ENCODE measurements at places on chromosomes 3 and 15. TPM values are rescaled to one million over a fixed set of nuclear protein-coding genes. Genes with fewer than 3 reads are reported as not detected.

GRCh38 chr3:135516143-135516542 lies 449.4 kb upstream of the PPP2R3A start:
- H3K4me1 ChIP-seq = no peaks in the 10 kb centered on the region
- no peak for DNase-seq
- no peaks in the 10 kb centered on the region for H3K27me3 ChIP-seq
- H3K27ac ChIP-seq = no peak overlapping the region

DNA sequence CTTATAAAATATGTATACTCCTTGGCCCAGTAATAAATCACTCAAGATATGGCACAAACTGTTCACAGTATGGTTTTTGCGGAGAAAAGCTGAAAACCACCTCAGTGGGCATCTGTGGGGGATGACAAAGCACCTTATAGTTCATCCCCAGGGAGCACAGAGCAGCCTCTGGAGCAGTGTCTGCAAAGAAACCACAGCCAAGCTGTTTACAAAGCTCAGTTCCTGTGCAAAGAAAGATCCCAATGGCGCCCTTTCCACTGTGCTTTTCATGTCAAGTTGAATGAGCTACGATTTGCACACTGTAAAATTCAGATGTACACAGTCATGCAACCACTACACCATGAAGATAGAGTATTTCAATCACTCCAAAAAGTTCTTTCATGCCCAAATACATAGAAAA lies 2.5 kb upstream of the EFCC1 start:
- H3K36me3 ChIP-seq = no peaks in the 10 kb centered on the region
- no peak for DNase-seq
- peaks cover 20% of the 10 kb centered on the region for H3K4me1 ChIP-seq
- no peak overlapping the region for H3K27ac ChIP-seq

- no peaks in the 10 kb centered on the region for H3K4me1 ChIP-seq
- no peak overlapping the region for H3K27ac ChIP-seq
- H3K4me3 ChIP-seq = no peak overlapping the region
- no peaks in the 10 kb centered on the region for H3K27me3 ChIP-seq
- no peak for DNase-seq
- no peaks in the 10 kb centered on the region for H3K36me3 ChIP-seq
These were observed 92.2 kb downstream of the SV2B start for GRCh38 chr15:91192285-91192684.

DNA sequence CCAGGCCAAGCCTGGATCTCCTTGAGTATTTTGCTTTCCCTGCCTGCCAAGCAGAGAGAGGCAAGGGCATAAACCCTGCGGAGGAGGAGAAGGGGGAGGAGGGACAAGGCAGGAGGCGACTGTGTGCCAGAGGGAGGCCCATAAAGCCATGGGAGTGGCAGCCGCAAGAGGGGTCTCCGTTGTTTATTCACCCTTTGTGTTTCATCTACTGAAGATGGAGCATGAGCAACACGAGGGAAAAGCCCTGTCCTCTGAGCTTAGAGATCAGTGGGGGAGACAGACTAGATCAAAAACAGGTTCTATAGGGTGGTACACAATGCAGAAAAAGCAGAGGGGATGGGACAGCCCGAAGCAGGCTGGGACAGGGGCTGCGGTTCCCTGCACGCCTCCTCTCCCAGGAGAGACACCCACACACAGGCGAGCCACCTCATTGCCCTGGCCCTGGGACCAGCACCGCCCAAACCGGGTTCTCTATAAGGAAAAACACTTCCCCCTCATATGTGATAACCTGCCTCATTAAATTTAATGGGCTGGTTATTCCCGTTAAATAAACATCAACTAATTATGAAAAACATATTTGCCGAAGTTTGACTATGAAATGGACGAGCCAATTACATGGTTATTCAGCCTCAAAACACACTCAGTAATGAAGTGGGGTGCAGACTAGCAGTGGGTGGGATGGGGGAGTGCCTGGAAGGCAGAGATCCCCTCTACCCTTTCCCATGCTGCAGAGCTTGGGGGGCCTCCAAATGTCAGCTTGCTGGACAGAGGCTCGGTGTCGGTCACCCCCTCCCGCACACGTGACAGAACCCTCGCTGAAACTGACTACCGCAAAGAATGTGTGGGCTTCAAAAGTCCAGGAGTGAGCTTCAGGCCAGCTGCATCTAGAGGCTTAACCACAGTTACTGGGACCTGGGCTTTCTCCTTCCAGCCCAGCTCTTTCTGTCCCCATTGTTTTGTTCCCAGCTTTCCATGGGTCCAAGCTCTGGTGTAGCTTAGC lies 14.2 kb upstream of the PLXNA1 start:
- H3K36me3 ChIP-seq = no peaks in the 10 kb centered on the region
- H3K4me1 ChIP-seq = no peaks in the 10 kb centered on the region
- no peak overlapping the region for H3K4me3 ChIP-seq
- no peak overlapping the region for H3K27ac ChIP-seq
- DNase-seq = no peak

- H3K4me3 ChIP-seq = no peak overlapping the region
- no peak overlapping the region for H3K27ac ChIP-seq
- no peaks in the 10 kb centered on the region for H3K4me1 ChIP-seq
- DNase-seq = no peak
These were observed 84.2 kb upstream of the ZNF280D start for GRCh38 chr15:56817321-56818080.

DNA sequence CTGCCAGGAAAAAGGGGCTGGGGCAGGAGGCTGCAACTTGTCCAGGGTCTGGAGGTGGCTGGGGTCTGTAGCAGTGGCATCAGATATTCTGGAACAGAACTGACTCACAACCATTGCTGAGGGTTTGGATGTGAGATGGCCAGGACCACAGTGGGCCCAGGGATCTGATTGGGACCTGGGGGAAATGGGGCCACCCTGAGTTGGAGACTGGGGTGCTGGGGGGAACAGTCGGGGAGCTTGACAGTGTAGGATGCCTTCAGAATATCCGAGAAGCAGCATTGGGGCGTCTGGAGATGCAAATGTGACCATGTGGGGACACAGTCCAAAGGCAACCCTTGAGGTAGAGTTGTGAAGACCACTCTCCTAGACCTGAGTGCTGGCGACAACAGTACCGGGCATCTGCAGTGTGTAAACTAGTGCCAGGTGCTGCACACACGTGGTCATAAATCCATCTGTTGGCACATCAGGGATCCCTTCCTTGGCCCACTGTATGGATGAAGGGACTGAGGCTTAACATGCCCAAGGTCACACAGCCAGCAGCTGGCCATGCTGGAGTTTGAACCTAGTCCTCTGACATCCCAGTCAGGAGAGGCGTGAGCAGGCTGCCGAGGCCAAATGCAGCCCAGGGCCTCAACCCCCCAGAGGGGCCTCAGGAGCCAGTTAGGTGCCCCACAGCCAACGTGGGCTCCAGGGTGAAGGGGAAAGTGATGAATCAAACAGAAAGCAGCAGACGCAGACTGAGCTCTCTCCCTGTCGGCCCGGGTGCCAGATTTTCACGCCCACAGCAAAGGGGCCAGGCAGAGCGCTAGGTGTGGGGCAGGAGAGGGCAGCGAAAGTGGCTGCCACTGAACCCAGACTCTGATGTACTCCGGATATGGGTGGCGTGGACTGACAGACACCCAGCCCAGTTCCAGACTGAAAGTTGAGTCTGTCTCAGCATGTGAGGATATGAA lies 18.8 kb downstream of the HEMK1 start:
- peak; percentile 60 for DNase-seq
- peaks cover 67% of the 10 kb centered on the region for H3K4me1 ChIP-seq
- H3K27ac ChIP-seq = peak overlapping the region; percentile 29
- no peaks in the 10 kb centered on the region for H3K36me3 ChIP-seq

- no peak overlapping the region for H3K27ac ChIP-seq
- no peak overlapping the region for H3K4me3 ChIP-seq
- no peaks in the 10 kb centered on the region for H3K27me3 ChIP-seq
- H3K36me3 ChIP-seq = no peaks in the 10 kb centered on the region
These were observed 6.4 kb downstream of the GRM7 start for GRCh38 chr3:6867269-6867668.

GRCh38 chr3:61182662-61183061 lies 68.6 kb downstream of the FHIT start:
- no peaks in the 10 kb centered on the region for H3K4me1 ChIP-seq
- H3K4me3 ChIP-seq = no peak overlapping the region
- no peaks in the 10 kb centered on the region for H3K36me3 ChIP-seq
- no peaks in the 10 kb centered on the region for H3K27me3 ChIP-seq

Gene EXD1
- total RNA-seq = not detected

- no peaks in the 10 kb centered on the region for H3K36me3 ChIP-seq
- H3K27ac ChIP-seq = peak overlapping the region; percentile 7
- H3K4me3 ChIP-seq = no peak overlapping the region
- no peak for DNase-seq
- no peaks in the 10 kb centered on the region for H3K27me3 ChIP-seq
These were observed 20.5 kb upstream of the ENTPD3 start for GRCh38 chr3:40366203-40367162.

Gene PLCD1
- total RNA-seq = 12.8 TPM

DNA sequence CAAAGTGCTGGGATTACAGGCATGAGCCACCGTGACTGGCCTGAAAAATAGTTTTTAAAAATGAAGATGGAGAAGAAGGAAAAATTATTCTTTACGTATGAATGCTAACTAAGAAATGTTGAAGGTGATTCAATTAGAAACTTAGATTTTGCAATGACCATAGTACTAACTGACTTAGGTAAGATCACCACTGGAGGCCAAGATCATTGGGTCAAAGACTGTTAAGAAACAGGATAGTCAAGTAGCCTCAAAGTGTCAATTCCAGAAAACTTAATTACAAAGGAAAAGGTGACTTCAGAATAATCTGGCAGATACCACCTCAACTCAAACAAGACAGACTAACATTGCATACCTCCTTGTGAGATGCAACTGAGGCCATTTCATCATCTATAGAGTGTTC lies 119.3 kb downstream of the FRMD4B start:
- no peak for DNase-seq
- no peak overlapping the region for H3K27ac ChIP-seq
- no peak overlapping the region for H3K4me3 ChIP-seq
- H3K4me1 ChIP-seq = no peaks in the 10 kb centered on the region

GRCh38 chr3:51391566-51392354 lies 675 bp downstream of the RBM15B start:
- peak overlapping the region; percentile 61 for H3K27ac ChIP-seq
- H3K4me3 ChIP-seq = peak overlapping the region; percentile 42
- H3K4me1 ChIP-seq = peaks cover 71% of the 10 kb centered on the region
- H3K36me3 ChIP-seq = peaks cover 56% of the 10 kb centered on the region
- H3K27me3 ChIP-seq = no peaks in the 10 kb centered on the region

DNA sequence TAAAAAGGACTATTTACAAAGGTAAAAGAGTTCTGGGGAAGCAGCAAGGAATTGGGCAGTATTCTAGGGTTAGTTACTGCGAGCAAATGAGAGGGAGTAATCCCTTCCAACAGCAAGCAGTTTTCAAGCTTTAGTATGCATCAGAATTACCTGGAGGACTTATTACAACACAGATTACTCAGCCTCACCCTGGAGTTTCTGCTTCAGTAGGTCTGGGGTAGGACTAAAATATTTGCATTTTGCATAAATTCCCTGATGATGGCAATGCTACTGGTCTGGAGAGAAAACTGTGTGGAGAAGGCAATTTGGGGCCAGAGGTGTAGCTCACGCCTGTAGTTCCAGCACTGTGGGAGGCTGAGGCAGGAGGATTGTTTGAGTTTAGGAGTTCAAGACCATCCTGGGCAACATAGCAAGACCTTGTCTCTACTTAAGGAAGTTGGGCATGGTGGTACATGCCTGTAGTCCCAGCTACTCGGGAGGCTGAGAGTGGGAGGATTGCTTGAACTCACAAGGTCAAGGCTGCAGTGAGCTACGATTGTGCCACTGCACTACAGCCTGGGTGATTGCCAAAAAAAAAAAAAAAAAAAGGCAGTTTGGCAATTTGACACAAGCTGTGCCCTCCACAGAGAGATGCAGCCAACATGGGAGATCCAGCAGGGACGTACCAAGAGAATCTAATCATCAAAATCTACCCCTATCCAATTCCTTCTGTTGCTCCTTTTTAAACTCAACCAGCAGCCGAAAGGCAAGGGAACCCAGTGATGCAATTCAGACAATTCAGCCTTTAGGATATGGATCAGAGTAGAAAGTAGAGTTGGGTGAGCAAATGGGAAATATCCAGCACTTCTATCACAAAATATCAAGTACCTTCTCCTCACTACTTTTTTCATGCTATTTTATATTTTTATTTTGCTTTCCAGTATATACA lies 27.1 kb upstream of the AP4E1 start:
- H3K4me1 ChIP-seq = peaks cover 21% of the 10 kb centered on the region
- no peak overlapping the region for H3K4me3 ChIP-seq

DNA sequence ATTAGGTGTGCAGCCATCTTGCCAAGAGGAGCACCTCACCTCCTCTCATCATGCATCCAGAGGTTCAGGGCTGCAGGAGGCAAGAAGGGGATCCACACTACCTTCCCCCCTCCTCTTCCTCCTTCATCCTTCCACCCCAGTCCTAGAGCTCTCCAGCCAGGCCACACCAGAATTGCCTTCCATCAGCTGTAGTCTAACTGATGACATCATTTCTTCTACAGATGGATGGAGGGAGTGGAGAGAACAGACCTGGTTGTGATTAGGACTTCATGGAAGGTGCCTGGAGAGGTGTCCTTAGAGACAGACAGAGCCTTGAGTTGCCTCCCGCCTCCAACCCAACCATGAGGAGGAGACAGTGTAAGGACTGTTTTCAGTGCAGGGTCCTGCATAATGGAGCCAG lies 14.9 kb downstream of the SEMA5B start:
- no peaks in the 10 kb centered on the region for H3K27me3 ChIP-seq
- H3K27ac ChIP-seq = no peak overlapping the region
- DNase-seq = no peak

- no peak overlapping the region for H3K4me3 ChIP-seq
- DNase-seq = no peak
- no peak overlapping the region for H3K27ac ChIP-seq
- H3K36me3 ChIP-seq = no peaks in the 10 kb centered on the region
These were observed 667.2 kb upstream of the NAALADL2 start for GRCh38 chr3:174191895-174192294.

- peaks cover under 1% of the 10 kb centered on the region for H3K27me3 ChIP-seq
- no peaks in the 10 kb centered on the region for H3K36me3 ChIP-seq
- no peaks in the 10 kb centered on the region for H3K4me1 ChIP-seq
- no peak overlapping the region for H3K27ac ChIP-seq
These were observed 71.3 kb upstream of the THSD4 start for GRCh38 chr15:71044006-71044405.

GRCh38 chr3:148229107-148229506 lies 468.6 kb upstream of the AGTR1 start:
- no peak overlapping the region for H3K4me3 ChIP-seq
- DNase-seq = no peak
- H3K27ac ChIP-seq = no peak overlapping the region
- no peaks in the 10 kb centered on the region for H3K4me1 ChIP-seq

Gene GOLGA6A
- 0.07 TPM for total RNA-seq

- no peak overlapping the region for H3K4me3 ChIP-seq
- H3K4me1 ChIP-seq = no peaks in the 10 kb centered on the region
- H3K36me3 ChIP-seq = no peaks in the 10 kb centered on the region
- H3K27me3 ChIP-seq = no peaks in the 10 kb centered on the region
- no peak overlapping the region for H3K27ac ChIP-seq
These were observed 553.8 kb downstream of the MAGI1 start for GRCh38 chr3:65484964-65485363.
